ENCODE measurements at places on chromosomes 2 and 18.
A peak's percentile ranks its signal among the peaks of the same experiment; 100 is the strongest.

GRCh38 chr2:97759727-97760407 lies 46.5 kb downstream of the ZAP70 start:
- no peak for DNase-seq

- no peak for DNase-seq
Measured at GRCh38 chr2:29580223-29580622, 341.2 kb downstream of the ALK start.

DNA sequence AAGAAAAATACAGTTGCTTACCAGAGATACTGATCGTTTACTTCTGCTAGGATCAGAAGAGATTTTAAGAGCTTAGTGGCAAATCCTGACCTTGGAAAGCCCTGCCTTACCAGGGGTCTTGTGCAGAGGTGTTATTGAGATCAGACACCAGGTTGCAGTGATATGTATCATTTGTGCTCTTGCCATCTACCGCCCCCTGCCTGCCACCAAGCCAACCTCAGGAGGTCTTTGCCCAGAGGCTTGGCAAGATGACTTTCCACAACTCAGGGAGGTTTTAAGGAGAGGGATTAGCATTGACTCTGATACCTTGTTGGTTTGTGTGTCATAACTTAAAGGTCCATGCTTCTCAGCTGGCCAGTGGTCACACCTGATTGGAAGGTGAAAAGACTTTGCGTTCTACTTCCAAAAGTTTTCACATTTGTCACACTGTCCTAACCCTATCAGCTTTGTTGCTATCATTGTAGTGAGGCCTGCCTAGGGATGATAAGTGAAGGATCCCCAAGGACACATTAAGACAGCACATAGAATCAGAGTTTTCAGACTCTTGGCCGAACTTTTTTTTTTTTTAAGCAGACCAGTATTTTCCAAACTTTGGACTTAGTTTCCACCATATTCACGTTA lies 46.2 kb upstream of the MGAT5 start:
- DNase-seq = peak; percentile 55

DNA sequence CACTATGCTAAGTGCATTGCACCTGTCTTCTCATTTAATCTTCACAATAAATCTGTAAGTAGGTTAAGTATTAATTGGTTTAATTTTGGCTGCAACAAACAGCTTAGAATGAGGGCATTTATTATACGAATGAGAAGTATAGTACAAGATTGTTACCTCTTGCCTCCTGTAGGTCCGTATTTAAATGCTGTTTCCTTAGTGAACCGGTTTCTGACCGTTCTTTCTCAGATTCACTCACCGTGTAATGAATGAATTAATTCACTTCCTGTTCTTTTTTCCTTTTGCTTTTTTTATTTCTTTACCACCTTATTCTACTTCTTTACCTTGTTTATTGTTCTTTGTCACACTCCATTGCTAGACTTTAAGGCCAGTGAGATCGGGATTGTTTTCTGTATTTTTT lies 153.8 kb upstream of the RASGRP3 start:
- no peak for DNase-seq

DNA sequence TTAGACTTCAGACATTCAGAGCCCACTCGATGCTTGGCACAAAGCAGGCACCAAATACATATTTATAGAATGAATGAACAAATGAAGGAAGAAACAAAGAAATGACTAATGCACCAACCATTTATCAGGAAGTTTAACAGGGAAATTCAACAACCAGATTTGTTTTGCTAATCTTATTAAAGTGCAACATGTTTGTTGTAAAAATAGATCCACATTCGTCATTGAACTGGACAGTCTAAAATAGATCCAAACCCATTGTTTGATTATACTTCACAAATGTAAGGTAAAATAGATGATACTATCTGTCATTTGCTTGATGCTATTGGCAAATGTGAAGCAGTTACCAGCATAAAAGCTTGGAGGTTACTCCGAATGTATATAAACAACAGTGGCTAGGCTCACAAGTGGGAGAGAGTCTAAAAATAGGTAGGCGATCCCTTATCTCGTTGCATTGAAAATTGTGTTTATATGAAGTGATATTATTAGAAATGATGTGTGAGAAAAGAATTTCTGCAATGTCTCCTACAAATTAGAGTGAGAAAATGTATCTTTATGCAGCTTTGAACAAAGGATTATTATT lies 246.2 kb downstream of the NEDD4L start:
- DNase-seq = no peak

GRCh38 chr2:79994161-79994560 lies 310.4 kb downstream of the LRRTM1 start:
- DNase-seq = no peak

DNA sequence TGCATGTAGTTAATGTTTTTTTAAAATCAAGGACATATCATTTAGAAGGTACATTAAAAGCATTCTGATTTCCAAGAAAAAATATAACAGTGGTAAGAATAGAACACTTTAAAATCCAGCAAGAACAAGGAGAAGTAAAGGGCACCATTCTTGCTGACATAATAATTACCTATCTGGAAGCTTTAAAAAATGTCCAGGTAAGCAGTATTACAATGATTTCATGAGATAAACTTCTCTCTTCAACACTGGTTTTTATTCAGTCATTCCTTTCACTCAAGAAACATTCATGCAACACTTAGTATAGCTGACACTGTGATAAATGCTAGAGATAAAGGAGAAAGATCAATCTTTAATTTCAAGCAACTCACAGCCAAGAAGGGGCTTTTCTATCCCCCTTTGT lies 2.9 kb upstream of the KANSL1L start:
- DNase-seq = no peak

- DNase-seq = no peak
Measured at GRCh38 chr2:64846177-64846576, 143.0 kb upstream of the SLC1A4 start.

- no peak for DNase-seq
Measured at GRCh38 chr2:100877555-100877954, 57.6 kb downstream of the NPAS2 start.

- peak; percentile 55 for DNase-seq
Measured at GRCh38 chr18:830315-830901, 18.4 kb upstream of the YES1 start.

GRCh38 chr2:221255862-221256261 lies 316.2 kb downstream of the EPHA4 start:
- DNase-seq = peak; percentile 21

GRCh38 chr2:42923580-42924417 lies 131.4 kb upstream of the HAAO start:
- no peak for DNase-seq

GRCh38 chr2:175552902-175553301 lies 371.4 kb upstream of the ATP5MC3 start:
- DNase-seq = no peak

GRCh38 chr18:59878644-59879043 lies 21.2 kb upstream of the PMAIP1 start:
- no peak for DNase-seq

- DNase-seq = no peak
Measured at GRCh38 chr18:79888016-79888415, 63.4 kb downstream of the SLC66A2 start.

DNA sequence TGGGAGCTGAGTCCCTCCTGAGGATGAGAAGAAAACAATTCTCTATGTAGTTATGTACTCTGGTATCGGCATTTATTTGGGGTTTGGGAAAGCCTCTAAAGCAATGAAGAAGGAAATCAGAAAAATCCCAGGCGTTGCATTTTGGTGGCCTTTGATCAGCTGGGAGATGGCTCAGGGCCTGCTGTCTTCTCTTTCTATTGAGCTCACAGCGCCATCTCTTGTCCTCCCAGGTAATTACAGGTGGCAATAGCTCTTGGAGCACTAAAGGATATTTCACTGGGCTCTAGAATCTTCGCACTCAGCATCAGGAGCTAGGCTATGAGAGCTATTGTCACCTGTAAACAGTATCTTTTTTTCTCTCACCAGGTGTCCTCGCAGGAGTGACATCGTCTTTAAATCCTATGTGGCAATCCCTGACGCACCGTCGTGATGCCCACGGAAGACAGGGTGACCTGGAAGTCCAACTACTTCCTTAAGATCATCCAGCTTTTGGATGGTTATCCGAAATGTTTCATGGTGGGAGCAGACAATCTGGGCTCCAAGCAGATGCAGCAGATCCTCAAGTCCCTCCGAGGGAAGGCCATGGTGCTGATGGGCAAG lies 76.1 kb upstream of the PMAIP1 start:
- DNase-seq = peak; percentile 50

DNA sequence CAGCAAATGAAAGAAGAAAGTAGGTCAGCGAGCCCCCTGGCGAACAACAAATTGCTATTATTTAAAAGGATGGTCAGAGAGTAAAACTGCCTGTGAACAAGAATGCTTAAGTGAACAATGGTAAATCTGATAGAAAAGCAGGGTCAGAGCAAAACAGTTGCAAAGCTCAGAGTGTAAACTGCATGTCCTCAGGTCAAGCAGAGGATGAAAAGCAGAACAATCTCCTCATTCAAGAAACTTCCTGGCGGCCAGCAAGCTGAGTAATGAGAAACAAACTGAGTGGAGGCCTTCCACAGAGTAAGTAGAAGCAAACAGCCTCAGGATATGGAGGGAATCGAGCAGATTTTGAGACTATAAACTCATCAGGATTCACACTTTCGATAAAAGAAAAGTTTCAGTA lies 117.9 kb downstream of the PPP1R1C start:
- DNase-seq = no peak

- no peak for DNase-seq
Measured at GRCh38 chr18:2348003-2348402, 223.3 kb downstream of the METTL4 start.

DNA sequence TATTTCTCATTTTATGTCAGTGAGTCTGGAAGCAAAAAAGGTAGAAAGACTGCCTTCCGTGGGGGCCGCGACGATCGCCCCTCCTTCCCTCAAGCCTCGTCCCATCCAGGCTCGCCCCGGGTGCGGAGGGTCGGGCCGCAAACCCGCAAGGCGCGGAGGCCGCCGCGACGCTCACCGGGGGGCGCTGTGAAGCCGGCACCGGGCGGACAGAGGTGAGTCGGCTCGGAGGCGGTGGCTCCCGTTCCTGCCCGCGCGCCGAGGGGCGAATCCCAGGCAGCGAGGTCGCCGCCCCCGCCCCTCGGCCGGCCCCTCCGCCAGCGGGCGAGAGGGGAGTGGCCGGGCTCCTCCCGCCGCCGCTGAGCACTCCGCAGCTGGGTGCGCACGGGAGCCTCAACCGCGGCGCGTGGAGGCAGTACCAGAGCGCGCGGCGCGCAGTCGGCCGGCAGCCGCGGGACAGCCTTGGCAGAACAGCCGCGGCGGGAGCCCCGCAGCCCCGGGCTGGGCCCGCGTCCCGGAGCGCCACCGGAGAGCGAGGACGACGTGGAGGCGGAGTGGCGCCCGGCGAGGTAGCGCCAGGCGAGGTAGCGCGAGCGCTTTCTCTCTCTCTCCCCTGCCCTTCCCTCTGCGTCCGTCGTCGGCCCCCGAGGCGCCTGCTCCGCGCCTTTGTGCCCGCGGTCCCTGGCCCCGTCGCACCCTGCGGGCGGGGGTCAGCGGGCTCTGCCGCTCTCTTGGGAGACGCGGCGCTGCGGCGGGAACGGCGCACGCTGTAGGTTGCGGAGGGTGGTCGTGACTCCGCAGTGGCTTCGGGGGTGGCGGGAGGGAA lies at the start of gene MYO1B:
TSS of gene MYO1B (plus strand) at position 359 of the 823 bp plus-strand sequence. CDS start 31,492 bp downstream, outside the sequence.
- peak; percentile 94 for DNase-seq

- DNase-seq = peak; percentile 81
Measured at GRCh38 chr2:72940786-72941185, 23.5 kb downstream of the EMX1 start.

DNA sequence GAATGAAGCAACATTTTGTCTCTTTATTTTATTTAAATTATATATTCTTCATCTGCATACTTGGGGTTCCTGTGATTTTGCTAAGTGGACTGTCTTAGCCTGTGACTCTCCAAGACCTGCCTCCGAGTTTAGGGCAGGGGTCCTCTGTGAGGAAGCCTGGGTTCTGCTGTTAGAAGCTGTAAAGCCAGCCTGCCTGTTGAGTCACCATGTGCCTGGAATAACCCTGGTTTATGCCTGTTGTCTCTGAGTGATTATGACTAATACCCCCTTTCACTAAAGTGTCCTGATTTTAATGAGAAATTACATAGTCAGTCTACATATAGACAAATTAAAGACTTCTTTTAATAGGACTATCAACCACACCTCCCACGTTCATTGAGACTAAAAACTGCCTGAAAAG lies 369.1 kb downstream of the ZNF521 start:
- no peak for DNase-seq

GRCh38 chr18:58893388-58894099 lies 28.9 kb downstream of the ZNF532 start:
- DNase-seq = no peak

- no peak for DNase-seq
Measured at GRCh38 chr2:171813126-171813525, 80.9 kb downstream of the SLC25A12 start.

DNA sequence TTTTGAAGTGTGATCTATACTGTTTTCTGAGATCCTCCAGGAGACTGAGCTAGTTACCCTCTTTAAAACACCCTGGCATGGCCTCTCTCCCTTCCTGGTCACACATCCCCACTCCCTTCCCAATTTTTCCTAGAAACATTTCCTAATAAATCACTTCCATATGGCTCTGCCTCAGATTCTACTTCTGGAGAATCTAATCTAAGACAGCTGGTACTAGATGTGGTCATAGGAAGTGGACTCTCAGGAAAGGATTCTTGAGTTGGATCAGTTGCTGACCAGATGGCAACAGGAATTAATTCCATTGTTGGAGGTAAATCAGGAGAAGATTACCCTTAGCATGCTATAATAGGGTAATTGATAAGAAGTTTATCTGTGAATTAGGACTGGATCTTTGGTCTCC lies 310.5 kb downstream of the SATB2 start:
- no peak for DNase-seq

GRCh38 chr2:204005940-204006721 lies 69.6 kb downstream of the ICOS start:
- no peak for DNase-seq

- no peak for DNase-seq
Measured at GRCh38 chr2:74464406-74464805, 776 bp downstream of the MOGS start.

- no peak for DNase-seq
Measured at GRCh38 chr2:16127276-16127940, 187.1 kb downstream of the MYCN start.

- peak; percentile 35 for DNase-seq
Measured at GRCh38 chr18:54983041-54983686, 23.9 kb upstream of the CCDC68 start.

DNA sequence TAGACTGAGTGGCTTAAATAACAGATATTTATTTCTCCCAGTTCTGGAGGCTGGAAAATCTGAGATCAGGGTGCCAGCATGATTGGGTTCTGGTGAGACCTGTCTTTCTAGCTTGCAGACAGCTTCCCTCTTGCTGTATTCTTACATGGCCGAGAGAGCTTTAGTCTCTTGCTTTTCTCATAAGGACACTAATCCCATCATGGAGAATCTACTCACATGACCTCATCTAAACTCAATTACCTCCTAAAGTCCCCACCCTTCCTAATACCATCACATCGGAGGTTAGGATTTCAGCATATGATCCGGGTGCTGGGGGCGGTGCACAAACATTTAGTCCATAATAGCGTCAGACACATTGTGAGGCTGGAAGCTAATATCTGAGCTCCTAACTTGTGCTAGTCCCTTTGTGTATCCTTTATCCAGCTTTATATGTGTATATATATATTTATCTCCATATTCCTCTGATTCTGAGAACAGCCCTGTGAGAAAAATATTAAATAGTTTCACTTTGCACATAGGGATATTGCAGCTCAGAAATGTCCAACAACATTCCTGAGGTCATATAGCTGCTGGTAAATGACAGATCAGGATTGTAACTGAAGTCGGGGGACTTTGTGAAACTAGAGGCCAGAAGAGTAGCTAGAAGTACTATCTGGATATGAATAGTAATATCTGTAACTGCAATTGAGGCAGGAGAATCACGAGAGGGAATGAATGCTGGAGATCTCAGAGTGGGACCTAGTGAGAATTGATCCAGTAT lies 28.9 kb downstream of the MARCHF4 start:
- no peak for DNase-seq

GRCh38 chr2:50529600-50530218 lies 502.2 kb downstream of the NRXN1 start:
- DNase-seq = peak; percentile 7
